ENCODE measurements at places on chromosomes 3 and 15.

DNA sequence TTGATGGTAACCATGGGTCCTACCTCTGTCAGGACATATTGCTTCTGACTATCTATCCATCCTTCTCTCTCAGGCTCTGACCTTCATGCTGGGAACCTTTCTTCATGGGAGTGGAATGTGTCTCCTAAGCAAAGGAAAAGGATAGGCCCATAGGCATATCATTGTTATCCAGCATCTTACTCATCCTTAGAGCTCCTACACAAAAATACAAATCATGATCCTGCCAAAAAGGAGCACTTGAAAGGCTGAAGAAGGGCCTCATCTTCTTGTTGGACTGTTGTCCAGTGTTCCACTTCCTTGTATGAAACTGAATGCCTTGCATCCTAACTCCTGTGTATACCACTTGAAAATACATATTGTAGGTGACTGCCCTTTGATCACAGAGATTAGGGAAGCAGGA is 96.1 kb upstream of the SOX2 start:
- no peak for DNase-seq

- no peak for DNase-seq
Observed at GRCh38 chr3:115996420-115997108, 373.3 kb downstream of the GAP43 start.

- DNase-seq = no peak
Observed at GRCh38 chr3:104992676-104993075, 374.0 kb upstream of the ALCAM start.

- no peak for DNase-seq
Observed at GRCh38 chr3:134374791-134375581, 739 bp upstream of the AMOTL2 start.

DNA sequence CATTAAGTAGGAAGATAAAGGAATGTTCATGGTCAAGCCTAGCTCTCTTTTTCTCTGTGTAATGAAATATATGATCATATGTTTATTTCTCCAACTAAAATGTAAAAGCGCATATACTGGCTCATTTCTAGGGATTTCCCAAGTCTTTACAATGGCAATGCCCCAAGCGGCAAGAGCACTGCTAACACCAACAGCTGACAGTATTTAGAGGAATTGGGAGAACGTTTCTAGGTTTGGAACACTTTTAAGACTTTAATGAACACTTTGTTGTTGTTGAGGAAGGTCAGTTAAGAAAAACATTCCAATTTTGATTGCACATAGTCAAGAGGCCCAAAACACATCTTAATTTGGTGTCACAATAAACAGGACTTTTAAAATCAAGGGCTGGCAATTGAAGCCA is 132.7 kb downstream of the ATP8B4 start:
- DNase-seq = no peak

DNA sequence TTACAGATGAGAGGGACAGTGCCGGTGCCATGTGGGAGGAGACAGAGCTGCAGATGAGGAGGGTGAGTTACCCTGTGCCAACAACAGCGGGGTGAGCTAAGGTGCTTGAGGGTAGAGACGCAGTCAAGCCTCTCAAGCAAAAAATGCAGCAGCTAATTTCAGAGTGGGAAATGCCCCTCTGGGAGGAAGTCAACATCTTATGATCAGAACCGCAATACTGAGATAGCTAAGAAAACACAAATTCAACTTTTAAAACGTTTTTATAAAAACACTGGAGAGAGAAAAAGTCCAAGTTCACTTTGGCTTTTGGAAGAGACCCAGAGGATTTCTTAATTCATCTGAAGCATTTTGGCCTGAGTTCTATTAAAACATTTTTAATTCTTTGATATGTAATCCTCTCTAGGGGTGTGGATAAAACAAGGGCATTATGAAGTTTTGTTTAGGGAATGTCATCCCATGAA is 319.2 kb downstream of the SLC9A9 start:
- no peak for DNase-seq
